ENCODE measurements at places on chromosomes 7 and 10.
A peak's percentile ranks its signal among the peaks of the same experiment; 100 is the strongest.

DNA sequence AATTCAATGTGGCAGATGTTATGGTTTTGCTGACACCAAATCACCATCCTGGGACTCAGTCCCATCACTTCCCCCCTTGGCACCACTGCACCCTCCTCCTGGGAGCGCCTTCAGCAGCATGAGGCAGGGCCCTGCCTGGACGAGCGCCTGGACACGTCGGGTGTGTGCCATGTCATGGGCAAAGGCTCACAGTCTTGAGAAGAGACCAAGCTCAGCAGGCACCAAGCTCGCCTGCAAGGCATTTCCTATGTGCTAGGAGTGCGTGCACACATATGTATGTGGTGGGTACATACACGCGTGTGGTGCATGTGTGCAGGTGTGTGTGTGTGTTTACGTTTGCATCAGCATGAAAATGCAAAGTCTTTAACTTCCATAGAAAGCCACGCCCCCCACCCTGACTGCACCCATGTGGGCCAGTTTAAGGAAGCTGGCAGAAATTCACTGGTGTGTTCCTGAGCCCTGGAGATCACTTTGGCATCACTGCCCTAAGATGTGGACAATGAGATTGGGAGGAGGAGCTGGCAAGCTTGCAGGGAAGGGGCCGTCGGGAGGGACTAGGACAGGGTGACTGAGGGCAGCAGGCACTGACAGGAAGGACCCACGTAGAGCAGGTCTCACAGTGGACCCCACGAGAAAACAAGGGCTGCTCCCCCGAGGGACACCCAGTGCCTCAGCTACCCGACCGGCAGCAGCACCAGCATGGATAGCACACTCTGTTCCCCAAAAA is 169.9 kb upstream of the PPP2R2D start:
- no peak for DNase-seq

GRCh38 chr10:43250615-43251418 is 16.0 kb downstream of the RASGEF1A start:
- no peak for DNase-seq

GRCh38 chr7:95509199-95509598 is 23.5 kb downstream of the ASB4 start:
- DNase-seq, result no peak

DNA sequence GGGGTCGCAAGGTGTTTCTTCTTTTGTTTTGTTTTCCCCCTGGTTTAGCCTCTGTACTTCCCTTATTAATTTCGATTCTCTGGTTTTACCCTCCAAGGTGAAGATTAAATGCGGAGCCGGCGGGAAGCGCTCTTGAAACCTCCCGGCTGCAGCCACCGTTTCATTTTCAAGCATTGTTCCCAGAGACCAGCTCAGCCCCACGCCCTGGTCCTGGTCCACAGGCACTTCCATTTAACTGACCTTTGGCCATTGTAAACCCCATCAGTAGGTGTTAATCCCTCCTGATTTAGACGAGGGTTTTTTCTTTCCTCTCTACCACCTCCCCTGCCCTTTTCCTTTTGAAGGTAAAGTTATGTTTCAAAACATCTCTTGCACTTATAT is 39.2 kb upstream of the ENO4 start:
- no peak for DNase-seq

DNA sequence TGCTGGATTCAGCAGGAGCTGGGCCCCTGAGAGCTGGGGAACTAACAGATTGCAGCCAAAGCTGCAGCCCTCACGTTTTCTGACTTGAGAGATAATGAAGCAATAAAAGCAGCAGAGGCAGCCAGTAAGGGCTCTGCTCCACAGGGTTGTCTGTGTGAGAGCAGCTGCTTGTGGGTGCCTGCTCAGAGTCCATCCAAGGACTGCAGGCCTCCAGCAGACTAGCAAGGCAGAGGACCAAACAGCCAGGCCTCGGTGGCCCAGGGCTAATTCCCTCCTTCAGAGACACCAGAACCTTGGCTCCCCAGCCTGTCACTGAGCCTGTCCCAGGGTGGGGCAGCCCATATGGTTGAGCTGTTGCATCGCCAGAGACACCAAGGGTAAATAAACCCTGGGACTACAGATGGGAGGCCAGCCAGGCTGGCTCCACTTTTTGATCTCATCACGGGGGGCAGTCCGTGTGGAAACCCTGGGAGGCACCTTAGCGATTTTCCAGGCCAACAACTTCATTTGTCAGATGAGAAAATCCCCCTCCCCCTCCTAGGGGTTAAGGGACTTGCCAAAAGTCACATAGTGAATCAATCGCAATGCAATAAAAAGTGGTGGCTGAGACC is 229.2 kb downstream of the WDR11 start:
- DNase-seq, result no peak

- peak; percentile 88 for DNase-seq
Observed at GRCh38 chr10:70355051-70356021, 27.1 kb downstream of the LRRC20 start.

DNA sequence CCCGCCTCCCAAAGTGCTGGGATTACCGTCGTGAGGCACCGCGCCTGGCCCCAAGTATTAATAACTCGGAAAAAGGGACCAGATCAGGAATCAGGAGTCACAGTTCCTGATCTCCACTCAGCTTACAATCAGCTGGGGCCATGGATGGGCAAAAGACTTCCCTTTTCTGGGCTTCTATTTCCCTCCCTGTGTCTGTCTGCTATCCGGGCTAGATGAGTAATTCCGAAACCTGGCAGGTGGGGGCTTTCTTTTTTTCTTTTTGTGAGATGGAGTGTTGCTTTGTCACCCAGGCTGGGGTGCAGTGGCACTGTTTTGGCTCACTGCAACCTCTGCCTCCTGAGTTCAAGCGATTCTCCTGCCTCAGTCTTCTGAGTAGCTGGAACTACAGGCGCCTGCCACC is 11.6 kb downstream of the RPS24 start:
- no peak for DNase-seq

DNA sequence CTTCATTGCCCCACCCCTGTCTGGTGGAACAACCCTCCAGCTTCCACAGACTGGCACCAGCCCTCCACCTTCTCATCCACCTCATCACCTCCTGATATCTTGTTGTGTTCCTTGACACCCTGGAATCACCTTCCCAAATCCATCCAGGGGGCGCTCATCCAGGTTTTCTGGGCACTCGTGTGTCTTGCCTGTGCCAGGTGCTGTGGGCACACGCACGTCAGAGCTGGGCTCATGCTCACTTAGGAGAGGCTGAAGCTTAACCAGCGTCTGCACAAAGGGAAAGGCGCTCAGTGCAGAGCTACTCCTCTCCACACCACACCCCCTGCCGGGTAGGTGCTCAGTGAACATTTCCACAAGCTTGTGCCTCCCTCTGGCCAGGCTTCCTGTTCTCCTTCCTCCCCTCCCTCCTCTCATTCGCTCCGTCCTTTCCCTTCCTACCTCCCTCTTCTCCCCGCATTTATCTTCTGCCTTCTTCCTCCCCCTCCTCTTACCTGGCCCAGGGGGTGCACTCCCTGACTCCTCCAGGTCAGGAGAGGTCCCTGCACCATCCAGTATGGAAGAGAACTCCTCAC is 4.8 kb downstream of the ADCYAP1R1 start:
- no peak for DNase-seq

- no peak for DNase-seq
Observed at GRCh38 chr7:122298131-122298530, 6.4 kb downstream of the FEZF1 start.

DNA sequence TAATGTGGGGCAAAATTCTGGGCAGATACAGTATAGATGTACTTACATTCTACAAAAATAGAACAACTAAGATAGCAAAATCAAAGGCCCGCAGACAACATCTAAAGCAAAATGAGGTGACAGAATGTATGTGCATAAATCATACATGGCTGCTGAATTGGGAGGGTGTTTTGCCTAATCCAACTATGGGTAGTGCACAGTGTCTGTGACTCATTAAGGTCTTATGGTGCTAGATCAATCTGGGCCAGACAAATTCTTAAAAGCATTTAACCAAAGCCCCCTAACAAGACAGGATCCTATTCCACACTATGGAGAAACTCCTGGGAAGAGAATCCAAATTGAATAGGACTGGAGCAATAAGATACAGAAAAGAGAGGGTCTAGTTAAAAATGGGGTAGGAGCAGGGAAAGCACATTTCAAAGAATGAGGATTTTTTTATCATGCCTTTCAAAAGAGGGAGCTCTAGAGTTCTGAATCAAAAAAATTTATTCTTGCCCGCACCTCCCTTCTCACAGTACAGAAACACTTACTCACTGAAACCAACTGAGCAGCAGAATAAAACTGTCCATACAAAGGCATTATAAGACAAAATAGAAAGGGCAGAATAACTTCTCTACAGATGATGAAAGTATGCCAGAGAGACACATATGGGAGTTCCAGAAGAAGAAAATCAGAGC is 181.3 kb downstream of the RNLS start:
- no peak for DNase-seq

DNA sequence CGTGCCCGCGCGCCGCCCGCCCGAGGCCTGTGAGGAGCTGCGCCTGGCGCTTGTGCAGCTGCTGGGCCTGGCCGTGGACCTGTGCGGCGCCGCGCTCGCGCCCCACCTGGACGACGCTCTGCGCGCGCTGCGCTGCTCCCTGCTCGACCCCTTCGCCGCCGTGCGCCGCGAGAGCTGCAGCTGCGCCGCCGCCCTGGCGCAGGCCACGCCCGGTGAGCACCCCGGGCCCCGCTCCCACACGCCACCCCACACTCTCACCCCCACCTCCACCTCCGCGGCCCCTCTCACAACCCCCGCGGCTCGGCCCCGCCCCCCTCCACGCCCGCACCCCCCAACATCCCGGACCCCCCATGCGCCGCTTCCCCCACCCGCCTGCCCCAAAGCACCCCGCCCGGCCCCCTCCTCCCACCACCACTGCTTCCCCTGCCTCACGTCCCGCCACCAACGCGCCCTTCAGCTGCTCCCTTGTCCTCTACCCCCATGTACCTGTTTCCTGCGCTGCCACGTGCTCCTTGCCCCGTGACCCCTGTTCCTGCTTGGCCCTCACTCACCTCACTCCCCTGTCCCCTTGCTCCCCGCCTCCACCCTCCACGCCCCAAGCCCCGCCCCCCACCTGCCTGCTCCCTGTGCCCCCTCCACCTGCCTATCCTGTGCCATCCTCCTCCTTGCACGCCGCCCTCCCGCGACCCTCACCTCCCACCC is at the start of gene PRKAR1B:
TSS of gene PRKAR1B (minus strand) at position 178 of the 702 bp plus-strand sequence. CDS start 15,776 bp downstream, outside the sequence.
- DNase-seq, result no peak

- no peak for DNase-seq
Observed at GRCh38 chr7:151626422-151627115, 106.9 kb upstream of the RHEB start.

GRCh38 chr7:21092766-21093702 is 306.3 kb upstream of the SP8 start:
- no peak for DNase-seq

- no peak for DNase-seq
Observed at GRCh38 chr10:129090165-129090564, 376.9 kb upstream of the MGMT start.

DNA sequence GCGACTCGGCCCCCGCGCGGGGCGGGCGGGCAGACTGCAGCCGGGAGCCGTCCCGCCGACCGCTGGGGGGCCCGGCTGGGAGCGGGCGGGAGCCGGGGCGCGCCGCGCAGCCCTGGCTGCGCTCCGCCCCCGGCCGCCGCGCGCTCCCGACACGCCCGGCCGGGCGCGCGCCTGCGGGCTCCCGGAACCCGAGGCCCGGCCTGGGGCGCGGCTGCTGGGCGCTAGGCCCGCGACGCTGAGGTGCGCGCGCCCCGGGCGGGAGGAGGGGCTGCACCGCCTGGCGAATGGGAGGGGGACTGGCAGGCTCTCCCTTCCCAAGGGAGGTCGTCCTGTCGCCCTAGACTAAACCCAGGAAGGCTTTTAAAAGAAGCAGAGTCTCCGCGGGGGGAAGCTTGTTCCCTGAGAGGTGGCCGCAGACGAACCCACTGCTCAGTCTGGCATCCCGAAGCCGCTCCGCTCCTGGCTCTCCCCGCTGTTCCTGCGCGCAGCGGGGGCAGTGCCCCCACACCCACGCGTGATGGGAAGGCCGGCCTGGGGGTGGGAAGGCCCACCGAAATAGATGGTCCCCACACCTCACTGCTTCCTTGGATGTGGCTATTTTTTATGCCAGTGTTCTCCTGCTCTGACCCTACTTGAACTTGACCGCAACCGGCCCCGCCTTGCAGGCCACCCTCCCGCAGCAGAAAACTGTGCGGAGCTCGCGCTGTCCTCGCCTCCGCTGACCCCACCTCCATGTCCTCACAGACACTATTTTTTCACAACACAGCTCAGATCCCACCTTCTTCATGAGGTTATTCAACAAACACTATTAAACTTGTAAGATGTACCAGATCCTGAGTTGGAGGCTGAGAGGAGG is at the start of gene VOPP1:
TSS of gene VOPP1 (minus strand) at position 125 of the 856 bp plus-strand sequence. CDS start 178 bp downstream, outside the sequence.
- peak; percentile 56 for DNase-seq

Measured in inflammatory macrophage treated with lipopolysaccharide for 1 hour (primary cell).